Hematopoietic multipotent progenitor cell treated with erythropoietin and hydrocortisone succinate and interleukin-3 and kit ligand, for 6 days (in vitro differentiated cells): ENCODE measurements at places on chromosomes 11 and 22.

- DNase-seq, result no peak
Measured at GRCh38 chr11:15641271-15642045, 526.7 kb downstream of the INSC start.

DNA sequence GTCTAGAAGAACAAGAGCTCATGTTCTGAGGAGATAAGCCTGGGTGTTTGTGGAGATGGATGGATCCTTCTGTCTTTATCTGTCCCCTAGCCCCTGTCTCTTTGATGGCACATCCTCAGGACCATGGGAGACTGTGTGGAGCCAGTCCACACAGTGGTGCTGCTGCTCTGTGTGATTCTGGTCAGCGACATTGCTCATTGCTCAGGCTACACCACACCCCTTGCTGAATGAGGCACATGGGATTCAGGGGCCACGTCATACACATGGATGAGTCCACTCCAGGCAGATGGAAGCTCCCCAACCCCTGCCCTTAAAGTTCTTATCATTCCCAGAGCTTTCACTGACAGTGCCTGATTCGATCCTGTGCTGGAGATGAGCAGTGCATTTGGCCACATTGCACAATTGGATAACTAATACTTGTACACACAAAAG is 222.2 kb downstream of the NAV2 start:
- DNase-seq, result peak; percentile 27

DNA sequence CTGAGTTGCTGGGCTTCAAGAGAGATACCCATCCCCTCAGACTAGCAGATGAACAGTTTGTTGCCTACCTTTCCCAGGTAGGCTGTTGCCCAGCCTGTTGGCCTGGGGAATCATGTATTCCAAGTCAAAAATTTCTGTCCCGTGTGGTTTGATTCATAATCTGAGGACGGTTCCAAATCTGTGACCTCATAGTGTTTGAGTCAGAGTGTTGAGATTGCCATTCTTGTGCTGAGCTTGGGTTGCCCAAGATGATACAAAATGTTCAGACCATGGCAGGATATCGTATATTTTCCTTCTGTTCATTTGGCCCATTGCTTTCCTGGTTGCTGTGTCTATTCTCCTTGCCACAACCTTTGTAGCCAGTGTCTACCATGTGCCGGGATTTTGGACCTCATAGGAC is 64.3 kb downstream of the CYB5R2 start:
- DNase-seq, result no peak

GRCh38 chr11:11028017-11028692 is 170.3 kb upstream of the ZBED5 start:
- peak; percentile 77 for DNase-seq

DNA sequence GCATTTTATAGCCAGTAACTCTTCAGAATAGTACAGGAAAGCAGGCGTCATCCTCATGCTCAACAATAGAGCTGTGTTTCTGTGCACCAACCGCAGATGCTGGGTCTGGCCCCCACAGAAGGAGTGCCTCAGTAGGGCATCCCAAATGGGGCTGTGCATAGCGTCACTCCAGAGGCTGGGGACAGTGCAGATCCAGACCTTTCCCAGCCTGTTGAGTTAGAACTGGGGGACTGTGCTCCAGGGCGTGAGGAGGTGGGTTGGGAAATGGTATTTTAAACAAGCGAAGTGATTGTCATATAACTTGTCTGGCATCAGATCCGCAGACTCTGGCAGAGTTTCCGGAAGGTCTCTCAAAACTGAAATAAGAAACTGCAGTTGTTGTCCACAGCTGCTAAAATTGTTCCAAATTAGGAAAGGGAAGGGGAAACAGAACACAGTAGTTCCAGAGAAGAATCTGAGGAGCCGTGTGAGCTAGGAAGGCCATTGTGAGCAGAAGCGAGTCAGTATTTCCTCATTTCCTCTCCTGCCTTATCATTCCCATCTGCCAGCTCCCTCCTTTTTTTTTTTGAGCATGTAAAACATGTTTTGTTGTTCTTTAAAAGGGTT is 52.2 kb downstream of the JAM3 start:
- no peak for DNase-seq

GRCh38 chr11:90204832-90205646 is 17.8 kb downstream of the CHORDC1 start:
- peak; percentile 77 for DNase-seq

DNA sequence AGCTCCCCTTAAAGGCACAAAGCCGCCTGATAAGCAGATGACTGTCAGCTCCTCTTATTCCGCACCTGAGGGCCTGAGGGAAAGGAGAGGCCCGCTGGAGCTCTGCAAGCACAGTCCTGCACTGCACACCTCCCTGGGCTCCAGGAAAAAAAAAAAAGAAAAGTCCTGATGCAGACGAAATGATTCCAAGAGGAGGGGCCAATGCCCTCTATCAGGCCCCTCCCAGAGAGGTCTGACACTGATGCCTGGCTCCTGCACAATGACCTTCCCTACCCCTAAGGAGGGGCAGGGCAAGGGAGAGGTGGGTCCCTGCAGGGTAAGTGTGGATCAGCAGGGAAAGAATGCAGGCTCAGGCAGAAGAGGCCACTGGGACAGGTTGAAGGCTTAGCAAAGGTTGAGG is 572.7 kb downstream of the SOX6 start:
- DNase-seq, result no peak

GRCh38 chr11:12150831-12151382 is 40.5 kb downstream of the MICAL2 start:
- DNase-seq, result peak; percentile 58

- DNase-seq, result peak; percentile 76
Measured at GRCh38 chr11:36411202-36411640, 98.9 kb downstream of the TRAF6 start.

- DNase-seq, result no peak
Measured at GRCh38 chr11:128551611-128552335, 35.6 kb downstream of the ETS1 start.

GRCh38 chr11:43427971-43428370 is 69.3 kb downstream of the TTC17 start:
- no peak for DNase-seq

DNA sequence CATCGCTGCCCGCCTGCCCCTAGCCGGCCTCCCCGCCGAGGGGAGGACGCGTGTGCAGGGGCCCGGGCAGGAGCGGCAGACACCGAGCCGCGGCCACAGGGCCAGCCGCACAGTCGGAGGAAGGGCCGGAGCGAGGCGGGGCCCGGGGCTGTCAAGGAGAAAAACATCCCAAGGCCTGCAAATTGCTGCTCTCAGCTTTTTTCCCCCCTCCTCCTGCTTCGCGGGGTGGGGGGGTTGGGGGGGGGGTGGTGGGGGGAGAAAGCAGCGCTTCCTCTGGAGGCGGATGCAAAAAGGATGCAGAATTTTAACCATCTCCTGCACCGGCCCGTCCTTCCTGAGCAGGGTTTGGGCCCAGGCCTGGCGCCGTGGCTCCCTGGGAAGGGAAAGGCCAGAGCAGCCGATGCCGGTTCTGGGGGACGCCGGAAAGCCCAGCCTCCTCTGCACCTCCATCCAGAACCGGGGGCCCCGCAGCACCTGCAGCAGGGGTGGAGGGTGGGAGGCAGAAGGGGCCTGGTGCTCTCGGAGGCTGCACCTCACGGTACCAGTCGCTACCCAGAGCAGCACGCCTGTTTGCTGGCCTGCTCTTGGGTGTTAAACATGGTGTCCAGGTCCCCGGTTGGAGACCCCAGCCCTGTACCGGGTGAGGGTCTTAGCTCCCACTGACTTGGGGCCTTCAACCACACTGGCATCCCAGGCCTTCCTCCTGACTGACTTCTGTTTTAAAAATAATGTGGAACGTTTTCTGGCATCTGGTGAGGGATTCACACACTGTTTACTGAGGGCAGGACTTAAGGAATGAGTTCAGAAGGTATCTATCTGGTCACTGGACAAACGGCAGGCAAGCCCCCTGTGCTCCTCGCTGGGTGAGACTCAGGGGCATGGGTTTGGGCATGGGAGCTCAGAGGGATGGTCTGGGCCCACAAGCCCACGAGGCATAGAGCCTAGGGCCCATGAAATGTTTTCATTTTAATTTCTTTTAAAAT is 77.4 kb upstream of the WNT7B start:
- peak; percentile 60 for DNase-seq

- DNase-seq, result no peak
Measured at GRCh38 chr11:117410861-117411710, 83.4 kb downstream of the CEP164 start.

GRCh38 chr11:119029340-119030028 is 1.2 kb downstream of the SLC37A4 start:
- peak; percentile 67 for DNase-seq

- no peak for DNase-seq
Measured at GRCh38 chr11:94338651-94339050, 34.3 kb downstream of the IZUMO1R start.

DNA sequence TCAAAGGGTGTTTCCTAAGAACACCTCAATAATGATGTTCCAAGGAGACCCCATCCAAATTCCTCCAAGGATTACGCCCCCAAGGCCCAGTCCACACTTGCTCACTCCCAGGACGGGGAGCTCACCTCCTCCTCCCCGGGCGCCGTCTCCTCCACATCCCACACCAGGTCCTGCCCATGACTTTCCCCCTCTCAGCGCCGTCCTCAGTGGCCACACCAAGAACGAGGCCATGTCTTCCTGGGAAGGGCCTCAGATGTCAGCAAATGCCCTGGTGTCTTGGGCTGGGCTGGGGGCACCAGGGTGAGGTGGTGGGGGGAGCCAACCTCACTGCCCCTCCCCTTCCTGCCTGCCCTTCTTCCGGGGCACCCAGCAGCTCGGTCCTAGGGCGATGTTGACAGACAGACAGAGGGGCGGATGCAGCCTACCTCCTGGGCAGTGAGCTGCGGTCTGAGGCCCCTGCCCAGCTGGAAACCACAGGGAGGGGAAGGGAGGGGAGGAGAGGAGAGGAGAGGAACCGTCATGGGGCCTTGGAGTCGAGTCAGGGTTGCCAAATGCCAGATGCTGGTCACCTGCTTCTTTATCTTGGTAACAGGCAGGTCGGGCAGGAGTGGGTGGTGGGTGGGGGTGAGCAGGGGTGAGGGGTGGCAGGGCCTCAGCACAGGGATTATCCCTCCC is at the start of the genes C11orf21 and TSPAN32:
Gene C11orf21, minus strand, starts transcription at position 288 of the 675 bp plus-strand sequence. Its CDS starts 110 bp downstream, at position 178.
Gene TSPAN32, plus strand, starts transcription at position 383 of the 675 bp plus-strand sequence. Its CDS starts 137 bp downstream, at position 520.
- DNase-seq, result peak; percentile 98

GRCh38 chr11:78310500-78310909 is 107.1 kb downstream of the GAB2 start:
- DNase-seq, result no peak

DNA sequence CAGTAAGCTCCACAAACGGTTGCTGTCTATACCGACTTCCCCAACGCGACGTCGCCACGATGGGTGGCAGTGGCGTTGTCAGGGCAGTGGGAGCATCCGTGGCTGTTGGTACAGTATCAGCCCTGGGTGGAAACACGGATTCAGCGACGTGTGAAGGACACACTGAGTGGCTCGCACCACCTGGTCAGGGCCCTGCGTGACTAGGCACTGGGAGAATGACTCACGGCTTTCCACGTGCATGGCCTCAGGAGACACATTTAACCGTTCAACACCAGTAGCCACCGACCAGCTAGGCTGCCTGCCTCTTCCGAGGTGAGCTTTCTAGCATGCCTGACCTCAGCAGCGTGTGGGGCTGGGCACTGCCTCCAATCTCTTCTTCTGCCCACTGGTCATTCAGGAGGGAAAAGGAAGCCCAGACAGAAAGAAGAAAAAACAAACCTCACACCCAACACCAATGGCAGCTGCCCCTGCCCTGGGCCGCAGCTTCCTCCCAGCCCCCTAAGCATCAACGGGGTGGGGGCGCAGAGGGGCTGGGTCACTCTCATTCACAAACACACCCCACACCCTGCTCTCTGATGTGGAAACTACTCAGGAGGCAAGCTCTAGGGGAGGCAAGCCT is 59.0 kb downstream of the MYH9 start:
- DNase-seq, result peak; percentile 56

DNA sequence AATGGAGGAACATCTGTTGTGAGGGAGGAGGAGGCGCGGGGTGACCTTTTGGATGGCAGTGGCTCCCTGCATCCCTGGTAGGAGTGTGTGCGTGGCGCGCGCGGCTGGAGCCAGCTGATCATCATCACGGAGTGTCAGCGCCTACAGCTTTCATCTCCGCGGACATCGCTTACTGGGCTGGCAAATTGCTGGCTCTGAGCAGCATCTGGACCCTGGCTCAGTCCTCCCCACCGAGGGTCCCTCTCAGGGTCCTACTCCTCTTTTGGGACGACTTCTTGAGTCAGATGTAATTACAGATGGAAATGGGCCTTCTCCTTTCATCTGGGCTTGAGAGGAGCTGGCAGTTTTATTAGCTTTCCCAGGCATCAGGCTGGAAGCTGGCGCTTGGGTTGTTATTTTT is 85.3 kb downstream of the CACNA1I start:
- DNase-seq, result no peak

GRCh38 chr22:40951795-40952605 is 822 bp downstream of the RBX1 start:
- DNase-seq, result peak; percentile 56

GRCh38 chr11:3866206-3866605 is 10.7 kb downstream of the STIM1 start:
- DNase-seq, result peak; percentile 80

DNA sequence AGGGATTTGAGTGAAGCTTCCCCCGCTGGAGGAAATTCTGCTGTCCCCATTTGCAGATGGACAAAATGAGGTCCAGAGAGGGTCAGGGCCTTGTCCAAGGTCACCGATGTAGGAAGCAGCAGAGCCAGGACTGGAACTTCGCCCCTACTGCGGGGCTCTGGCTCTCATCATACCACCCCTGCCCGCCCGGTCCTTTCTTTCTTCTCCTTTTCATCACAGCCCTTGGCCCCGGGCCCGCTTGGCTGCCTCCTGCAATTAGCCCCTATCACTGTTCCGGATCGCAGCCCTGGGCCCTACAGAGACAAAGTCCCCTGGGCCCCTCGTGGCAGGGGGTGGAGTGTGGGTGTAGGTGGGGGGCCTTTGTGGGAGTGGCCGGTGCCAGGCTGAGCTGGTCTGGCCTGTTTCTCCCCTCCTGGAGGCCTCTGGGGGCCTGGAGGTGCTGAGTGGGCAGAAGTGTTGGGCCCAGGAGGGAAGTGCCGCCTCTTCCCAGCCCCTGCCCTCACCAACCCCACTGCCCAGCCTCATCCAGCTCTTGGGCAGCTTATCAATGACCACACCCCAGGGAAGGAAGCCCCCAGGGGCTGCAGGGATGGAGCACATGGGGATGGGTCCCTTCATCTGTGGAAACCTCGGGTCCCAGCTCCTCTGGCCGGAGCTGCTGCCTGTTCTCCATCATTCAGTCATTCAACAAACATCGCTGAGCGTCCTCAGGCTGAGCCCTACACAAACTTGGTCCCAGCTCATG is 3.4 kb downstream of the EMID1 start:
- peak; percentile 91 for DNase-seq

- DNase-seq, result no peak
Measured at GRCh38 chr11:65532388-65533064, 7.6 kb downstream of the SCYL1 start.

- no peak for DNase-seq
Measured at GRCh38 chr11:15818132-15818842, 538.1 kb downstream of the SOX6 start.

DNA sequence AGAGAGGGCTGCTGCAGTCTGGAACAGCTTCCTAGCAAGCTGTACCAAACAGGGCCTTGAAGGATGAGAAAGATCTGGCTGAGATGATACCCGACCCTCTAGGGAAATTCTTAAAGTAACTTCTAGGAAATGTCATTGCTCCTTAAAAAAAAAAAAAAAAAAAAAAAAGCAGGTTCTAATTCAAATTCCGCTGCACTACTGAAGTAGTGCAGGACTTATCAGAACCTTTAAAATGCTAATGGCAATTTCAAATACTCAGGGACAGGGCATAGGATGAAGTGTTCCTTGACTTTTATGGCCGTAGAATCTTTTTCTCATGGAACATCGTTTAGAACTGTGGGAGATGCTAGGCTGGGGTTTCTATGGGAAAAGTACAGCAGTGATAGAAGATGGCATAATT is 13.1 kb downstream of the MIAT start:
- DNase-seq, result no peak
